ENCODE measurements at places on chromosomes 3 and 15. TPM values are rescaled to one million over a fixed set of nuclear protein-coding genes. Genes with fewer than 3 reads are reported as not detected.

The PLSCR2 gene
- total RNA-seq, result not detected

The ERC2 gene
- total RNA-seq, result 15.5 TPM

GRCh38 chr3:188353426-188353825, 199.5 kb downstream of the LPP start:
- no peak overlapping the region for H3K27ac ChIP-seq
- no peak for DNase-seq
- H3K27me3 ChIP-seq, result no peaks in the 10 kb centered on the region
- H3K36me3 ChIP-seq, result no peaks in the 10 kb centered on the region

- H3K27me3 ChIP-seq, result no peaks in the 10 kb centered on the region
- no peaks in the 10 kb centered on the region for H3K36me3 ChIP-seq
- peak; percentile 46 for DNase-seq
Measured at GRCh38 chr15:92069308-92070250, 216.1 kb downstream of the SLCO3A1 start.

- no peak overlapping the region for H3K27ac ChIP-seq
- H3K36me3 ChIP-seq, result no peaks in the 10 kb centered on the region
- no peak overlapping the region for H3K4me3 ChIP-seq
Measured at GRCh38 chr3:124873226-124873625, 13.9 kb downstream of the ITGB5 start.

DNA sequence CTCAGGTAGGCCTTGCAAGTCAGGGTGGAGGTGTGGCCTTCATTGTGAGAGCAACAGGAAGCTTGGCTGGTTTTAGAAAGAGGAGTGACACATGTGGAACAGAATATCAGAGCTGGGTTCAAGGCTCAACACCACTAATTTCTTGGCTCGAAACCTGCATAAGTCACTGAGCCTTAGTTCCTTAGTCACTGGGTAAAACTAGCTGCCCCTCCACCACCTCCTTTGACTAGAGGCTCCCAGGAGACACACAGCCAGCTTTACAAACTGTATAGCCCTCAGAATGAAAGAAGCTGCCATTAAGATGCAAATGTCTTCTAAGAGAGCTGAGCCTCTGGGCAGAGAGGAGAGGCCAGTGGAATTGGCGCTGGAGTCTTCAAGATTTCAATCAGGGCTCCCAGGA, 67.7 kb downstream of the CERS3 start:
- no peak overlapping the region for H3K4me3 ChIP-seq
- no peaks in the 10 kb centered on the region for H3K4me1 ChIP-seq

- DNase-seq, result no peak
- no peaks in the 10 kb centered on the region for H3K36me3 ChIP-seq
- no peak overlapping the region for H3K4me3 ChIP-seq
- no peak overlapping the region for H3K27ac ChIP-seq
Measured at GRCh38 chr3:64450396-64450956, 225.2 kb upstream of the PRICKLE2 start.

DNA sequence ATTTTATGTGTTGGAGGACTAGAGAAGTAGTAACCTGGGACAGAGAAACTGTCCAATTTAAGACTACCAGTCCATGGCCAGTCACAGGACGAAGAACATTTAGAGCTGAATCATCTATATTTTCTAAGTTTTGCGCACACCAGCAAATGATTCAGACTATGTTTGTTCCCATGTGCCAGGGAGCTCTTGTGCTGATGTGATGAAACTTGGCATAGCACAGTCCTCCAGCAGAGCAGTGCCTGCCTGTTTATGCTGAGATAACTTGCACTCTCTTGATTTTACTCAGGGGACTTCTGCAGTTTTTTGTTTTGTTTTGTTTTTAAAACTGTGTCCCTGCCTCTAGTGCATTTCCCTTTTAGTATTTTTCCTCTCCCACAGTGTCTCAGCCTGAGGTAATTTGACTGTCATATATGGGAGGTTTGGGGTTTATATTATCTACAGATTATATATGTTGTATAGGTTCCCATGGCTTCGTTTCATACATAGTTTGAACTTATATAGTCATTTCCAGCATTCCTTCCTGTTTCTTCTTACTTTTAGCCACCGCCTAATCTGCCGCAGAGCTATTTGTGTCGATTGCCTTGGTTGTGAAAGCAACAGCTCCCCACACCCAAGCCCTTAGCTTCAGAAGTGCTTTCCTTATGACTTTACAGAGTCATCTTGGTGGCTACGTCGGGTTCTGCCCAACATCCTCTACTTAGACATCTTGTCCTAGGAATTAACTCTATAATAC, 45.5 kb downstream of the PPM1L start:
- H3K4me3 ChIP-seq, result no peak overlapping the region
- no peaks in the 10 kb centered on the region for H3K36me3 ChIP-seq
- no peaks in the 10 kb centered on the region for H3K27me3 ChIP-seq

- peak overlapping the region; percentile 81 for H3K27ac ChIP-seq
- H3K4me3 ChIP-seq, result no peak overlapping the region
- peaks cover 19% of the 10 kb centered on the region for H3K4me1 ChIP-seq
- H3K27me3 ChIP-seq, result no peaks in the 10 kb centered on the region
Measured at GRCh38 chr3:108472001-108472591, 38.3 kb downstream of the MYH15 start.
